ENCODE measurements at places on chromosomes 5 and 9.

DNA sequence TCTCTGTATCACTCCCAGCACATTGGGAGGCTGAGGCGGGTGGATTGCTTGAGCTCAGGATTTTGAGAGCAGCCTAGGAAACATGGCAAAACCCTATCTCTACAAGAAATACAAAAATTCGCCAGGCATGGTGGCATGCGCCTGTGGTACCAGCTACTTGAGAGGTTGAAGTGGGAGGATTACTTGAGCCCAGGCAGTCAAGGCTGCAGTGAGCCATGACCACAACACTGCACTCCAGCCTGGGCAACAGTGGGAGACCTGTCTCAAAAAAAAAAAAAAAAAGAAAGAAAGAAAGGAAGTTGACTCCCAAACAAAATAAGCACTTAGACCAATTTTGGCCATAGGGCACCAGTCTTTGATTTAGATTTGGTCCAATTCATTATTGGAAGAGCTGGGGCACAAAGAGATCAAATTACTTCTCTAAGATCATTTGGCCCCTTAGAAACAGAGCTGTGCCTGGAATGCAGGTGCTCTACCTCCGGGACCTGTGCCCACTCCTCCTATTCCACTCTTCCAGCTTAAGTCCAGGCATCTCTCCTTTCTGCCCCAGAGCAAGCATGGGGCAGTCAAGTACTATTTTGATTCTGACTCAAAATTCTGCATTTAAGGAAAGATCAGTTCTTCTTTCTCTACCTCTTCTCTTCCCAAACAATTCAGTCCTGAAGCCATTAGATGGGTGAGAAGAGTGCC, 59.0 kb downstream of the ALDH7A1 start:
- H3K4me3 ChIP-seq: no peak overlapping the region
- peaks cover 6% of the 10 kb centered on the region for H3K27me3 ChIP-seq
- no peaks in the 10 kb centered on the region for H3K36me3 ChIP-seq
- no peak for DNase-seq
- H3K4me1 ChIP-seq: no peaks in the 10 kb centered on the region

DNA sequence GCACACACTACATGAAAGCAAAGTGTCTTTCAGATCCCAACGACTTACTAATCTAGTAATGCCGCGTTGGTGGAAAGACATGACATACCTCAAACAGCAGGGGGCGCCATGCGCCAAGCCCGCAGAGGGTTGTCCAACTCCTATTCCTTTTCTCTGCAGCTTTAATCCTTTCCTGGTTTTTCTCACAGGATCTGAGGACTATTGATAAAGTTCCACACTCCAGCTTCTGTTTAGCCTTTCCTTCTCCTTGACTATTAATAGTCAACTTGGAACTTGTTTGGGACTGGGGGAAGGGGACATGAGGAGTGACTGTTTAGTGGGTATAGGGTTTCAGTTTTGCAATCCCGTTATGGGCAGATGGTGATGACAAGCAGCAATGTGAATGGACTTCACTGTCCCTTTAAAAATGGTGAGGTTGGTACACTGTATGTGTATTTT, 62.9 kb downstream of the OTULIN start:
- peak; percentile 71 for DNase-seq
- no peak overlapping the region for H3K27ac ChIP-seq
- H3K4me1 ChIP-seq: peaks cover 2% of the 10 kb centered on the region
- no peaks in the 10 kb centered on the region for H3K27me3 ChIP-seq

- H3K36me3 ChIP-seq: no peaks in the 10 kb centered on the region
- DNase-seq: no peak
- no peaks in the 10 kb centered on the region for H3K27me3 ChIP-seq
These were observed 513.9 kb downstream of the MAN2A1 start for GRCh38 chr5:110203661-110204060.

GRCh38 chr5:41967401-41967800, 42.3 kb downstream of the FBXO4 start:
- H3K4me3 ChIP-seq: no peak overlapping the region
- H3K4me1 ChIP-seq: no peaks in the 10 kb centered on the region

DNA sequence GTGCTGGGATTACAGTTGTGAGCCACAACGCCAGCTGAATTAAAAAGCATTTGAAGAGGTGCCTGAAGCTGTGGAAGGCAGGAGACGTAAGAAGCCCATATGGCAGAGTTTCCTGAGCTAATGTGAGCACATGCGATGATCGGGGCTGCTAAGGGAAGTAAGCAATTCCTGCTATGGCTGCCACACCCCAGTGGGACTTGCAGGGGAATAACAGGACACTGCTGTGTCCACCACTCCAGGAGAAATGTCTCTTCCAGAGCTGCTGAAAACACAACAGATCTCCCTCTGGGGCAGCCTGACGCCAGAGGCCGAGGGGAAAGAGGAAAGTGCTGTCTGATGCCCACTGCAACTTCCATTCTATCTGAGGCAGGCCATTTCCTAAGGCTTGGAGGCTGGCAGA, 46.2 kb upstream of the ANKRD55 start:
- H3K27ac ChIP-seq: no peak overlapping the region
- H3K4me3 ChIP-seq: no peak overlapping the region
- no peak for DNase-seq

GRCh38 chr5:125409861-125410536, 663.6 kb upstream of the ZNF608 start:
- H3K4me3 ChIP-seq: no peak overlapping the region
- no peak overlapping the region for H3K27ac ChIP-seq
- H3K36me3 ChIP-seq: no peaks in the 10 kb centered on the region
- H3K27me3 ChIP-seq: no peaks in the 10 kb centered on the region
- no peak for DNase-seq

GRCh38 chr5:71864730-71865601, 145.9 kb downstream of the CARTPT start:
- no peak overlapping the region for H3K4me3 ChIP-seq
- no peak overlapping the region for H3K27ac ChIP-seq
- H3K36me3 ChIP-seq: no peaks in the 10 kb centered on the region
- peaks cover 14% of the 10 kb centered on the region for H3K27me3 ChIP-seq
- DNase-seq: no peak

DNA sequence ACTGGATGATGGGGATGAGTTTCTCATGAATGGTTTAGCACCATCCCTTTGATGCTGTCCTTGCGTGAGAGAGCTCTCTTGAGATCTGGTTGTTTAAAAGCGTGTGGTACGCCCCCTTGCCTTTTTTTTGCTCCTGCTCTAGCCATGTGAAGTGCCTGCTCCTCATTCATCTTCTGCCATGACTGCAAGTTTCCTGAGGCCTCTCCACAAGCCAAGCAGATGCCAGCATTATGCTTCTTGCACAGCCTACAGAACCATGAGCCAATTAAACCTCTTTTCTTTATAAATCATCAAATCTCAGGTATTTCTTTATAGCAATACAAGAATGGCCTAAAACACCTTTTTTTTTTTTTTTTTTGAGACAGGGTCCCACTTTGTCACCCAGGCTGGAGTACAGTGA, 32.8 kb downstream of the FNIP1 start:
- no peak overlapping the region for H3K27ac ChIP-seq
- peaks cover 21% of the 10 kb centered on the region for H3K36me3 ChIP-seq
- H3K27me3 ChIP-seq: no peaks in the 10 kb centered on the region
- no peak overlapping the region for H3K4me3 ChIP-seq
- H3K4me1 ChIP-seq: peaks cover 22% of the 10 kb centered on the region
- no peak for DNase-seq

DNA sequence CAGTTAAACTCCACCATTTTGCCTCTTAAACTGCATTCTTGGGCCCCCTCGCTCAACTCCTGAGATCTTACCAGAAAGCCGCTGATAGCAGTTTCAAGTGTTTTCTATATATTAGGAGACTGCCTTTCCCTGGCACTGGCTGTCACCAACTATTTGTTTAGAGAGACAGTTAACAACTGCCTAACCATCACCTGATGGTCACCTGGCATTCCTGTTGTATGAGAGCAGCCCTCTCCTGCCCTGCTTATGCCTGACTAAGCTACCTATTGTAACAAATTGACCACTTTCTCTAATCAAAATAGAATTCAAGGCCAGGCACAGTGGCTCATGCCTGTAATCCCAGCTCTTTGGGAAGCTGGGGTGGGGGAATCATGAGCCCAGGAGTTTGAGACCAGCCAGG, 28.0 kb upstream of the SIL1 start:
- DNase-seq: no peak
- H3K27me3 ChIP-seq: peaks cover 10% of the 10 kb centered on the region
- no peaks in the 10 kb centered on the region for H3K4me1 ChIP-seq
- no peak overlapping the region for H3K27ac ChIP-seq
- H3K36me3 ChIP-seq: no peaks in the 10 kb centered on the region

GRCh38 chr9:106969696-106970095, 106.7 kb downstream of the ZNF462 start:
- DNase-seq: no peak
- H3K4me3 ChIP-seq: no peak overlapping the region
- H3K27ac ChIP-seq: no peak overlapping the region

DNA sequence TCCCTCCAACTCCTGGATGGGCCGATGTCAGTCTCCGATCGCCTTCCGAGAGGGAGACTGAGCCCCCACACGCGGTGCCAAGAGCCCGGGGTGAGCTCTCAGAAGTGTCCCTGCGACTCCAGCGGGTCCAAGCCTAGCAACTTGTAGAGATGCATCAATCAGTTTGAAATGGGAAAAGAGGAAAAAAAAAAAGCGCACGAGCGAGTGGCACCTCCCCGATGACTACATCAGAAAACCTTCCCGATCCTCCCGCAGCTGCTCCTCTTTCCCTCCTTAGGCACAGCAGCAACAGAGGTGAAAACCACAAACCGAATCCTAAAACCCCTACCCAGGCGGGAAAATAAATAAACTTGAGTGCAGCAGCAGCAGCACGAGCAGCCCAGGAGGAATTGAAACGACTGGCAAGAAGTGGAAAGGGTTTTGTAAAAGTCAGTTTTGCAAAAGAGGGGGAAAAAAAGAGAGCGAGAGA, 1.0 kb upstream of the EFNA5 start:
- peaks cover 19% of the 10 kb centered on the region for H3K4me1 ChIP-seq
- peaks cover 22% of the 10 kb centered on the region for H3K27me3 ChIP-seq
- DNase-seq: no peak
- peak overlapping the region; percentile 75 for H3K4me3 ChIP-seq

DNA sequence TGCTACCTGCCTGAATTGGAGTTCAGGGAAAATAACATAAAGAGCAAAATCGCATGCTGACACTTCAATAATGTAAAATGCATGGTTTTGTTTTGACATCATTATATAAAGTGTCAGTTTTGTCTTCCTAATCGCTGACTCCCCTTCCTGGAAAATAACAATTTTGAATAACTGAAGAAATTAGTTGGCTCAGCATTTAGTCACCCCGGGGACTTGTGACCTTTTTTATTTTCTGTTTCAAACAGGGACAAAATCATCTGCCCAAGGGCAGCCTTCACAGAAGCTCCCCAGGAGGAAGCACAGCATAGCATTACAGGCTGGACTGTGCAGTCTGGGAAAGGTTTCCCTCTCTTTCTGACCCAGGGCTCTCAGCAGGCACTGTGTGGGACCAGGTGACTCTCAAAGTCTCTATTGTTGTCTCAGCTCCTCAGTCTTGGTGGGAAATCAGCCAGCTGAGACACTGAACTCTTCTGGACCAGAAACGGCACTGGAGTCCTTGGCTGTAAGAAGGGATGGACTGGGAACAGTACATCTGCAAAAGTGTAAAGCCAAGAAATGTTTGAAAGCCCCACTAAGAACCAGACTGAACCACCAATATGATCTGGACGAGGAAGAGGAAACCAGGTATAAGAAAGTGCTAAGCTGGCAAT, 671.3 kb upstream of the KLF4 start:
- H3K36me3 ChIP-seq: no peaks in the 10 kb centered on the region
- H3K4me1 ChIP-seq: no peaks in the 10 kb centered on the region
- peaks cover 7% of the 10 kb centered on the region for H3K27me3 ChIP-seq
- no peak overlapping the region for H3K27ac ChIP-seq

GRCh38 chr9:100056561-100056960, 42.2 kb downstream of the ERP44 start:
- no peak overlapping the region for H3K4me3 ChIP-seq
- DNase-seq: no peak
- peak overlapping the region; percentile 32 for H3K27ac ChIP-seq
- peaks cover 29% of the 10 kb centered on the region for H3K4me1 ChIP-seq
- H3K36me3 ChIP-seq: peaks cover 18% of the 10 kb centered on the region
- H3K27me3 ChIP-seq: no peaks in the 10 kb centered on the region

GRCh38 chr9:109963079-109963478, 183.1 kb downstream of the PALM2AKAP2 start:
- peak overlapping the region; percentile 43 for H3K27ac ChIP-seq
- no peaks in the 10 kb centered on the region for H3K36me3 ChIP-seq
- no peak overlapping the region for H3K4me3 ChIP-seq
- DNase-seq: no peak
- peaks cover 53% of the 10 kb centered on the region for H3K4me1 ChIP-seq
- H3K27me3 ChIP-seq: no peaks in the 10 kb centered on the region

GRCh38 chr9:36337865-36338264, 62.2 kb downstream of the RNF38 start:
- DNase-seq: no peak
- H3K27me3 ChIP-seq: no peaks in the 10 kb centered on the region
- peak overlapping the region; percentile 53 for H3K27ac ChIP-seq
- H3K4me1 ChIP-seq: peaks cover 5% of the 10 kb centered on the region

GRCh38 chr5:169742771-169743296, 105.8 kb downstream of the DOCK2 start:
- H3K4me3 ChIP-seq: no peak overlapping the region
- H3K36me3 ChIP-seq: peaks cover 29% of the 10 kb centered on the region
- no peaks in the 10 kb centered on the region for H3K27me3 ChIP-seq
- H3K4me1 ChIP-seq: peaks cover 19% of the 10 kb centered on the region
- DNase-seq: no peak
- no peak overlapping the region for H3K27ac ChIP-seq

DNA sequence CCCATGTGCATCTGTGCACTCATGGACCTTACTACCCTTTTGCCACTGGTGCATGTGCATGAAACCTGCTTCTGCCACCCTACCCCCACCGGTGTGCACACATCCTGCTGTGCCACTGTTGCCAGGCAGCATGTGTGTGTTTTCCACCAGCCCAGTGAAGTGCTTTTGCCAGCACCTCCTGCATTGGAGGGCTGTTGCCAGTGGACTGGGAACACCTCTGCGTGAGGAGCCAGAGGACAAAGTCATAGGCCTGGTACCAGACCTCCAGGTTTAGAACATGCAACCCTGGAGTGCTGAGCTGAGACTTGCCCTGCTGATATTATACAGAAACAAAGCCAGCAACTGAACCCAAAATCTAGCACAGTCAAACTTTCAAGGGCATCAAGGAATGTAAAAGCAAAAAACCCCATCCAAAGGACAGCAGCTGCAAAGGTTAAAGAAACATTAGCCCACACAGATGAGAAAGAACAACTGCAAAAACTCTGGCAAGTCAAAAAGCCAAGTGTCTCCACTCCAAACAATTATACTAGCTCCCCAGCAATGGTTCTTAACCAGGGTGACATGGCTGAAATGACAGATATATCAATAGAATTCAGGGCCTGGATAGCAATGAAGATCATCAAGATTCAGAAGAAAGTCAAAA, 70.6 kb upstream of the PTPN3 start:
- H3K27ac ChIP-seq: no peak overlapping the region
- no peaks in the 10 kb centered on the region for H3K4me1 ChIP-seq
- peaks cover 13% of the 10 kb centered on the region for H3K27me3 ChIP-seq
- H3K4me3 ChIP-seq: no peak overlapping the region
